ENCODE measurements at places on chromosomes 1 and 21.

- peak; percentile 29 for DNase-seq
These were observed 27.8 kb upstream of the CD84 start for GRCh38 chr1:160607011-160607671.

- DNase-seq, result no peak
These were observed 33.0 kb upstream of the IVNS1ABP start for GRCh38 chr1:185350027-185350442.

GRCh38 chr1:86419277-86419903 is 4.6 kb upstream of the CLCA2 start:
- peak; percentile 13 for DNase-seq

- DNase-seq, result peak; percentile 70
These were observed at the start of gene THBS3 for GRCh38 chr1:155207806-155208540. Gene THBS3, minus strand, starts transcription at chr1:155207897. Its CDS starts 21 bp downstream, at chr1:155207876.

DNA sequence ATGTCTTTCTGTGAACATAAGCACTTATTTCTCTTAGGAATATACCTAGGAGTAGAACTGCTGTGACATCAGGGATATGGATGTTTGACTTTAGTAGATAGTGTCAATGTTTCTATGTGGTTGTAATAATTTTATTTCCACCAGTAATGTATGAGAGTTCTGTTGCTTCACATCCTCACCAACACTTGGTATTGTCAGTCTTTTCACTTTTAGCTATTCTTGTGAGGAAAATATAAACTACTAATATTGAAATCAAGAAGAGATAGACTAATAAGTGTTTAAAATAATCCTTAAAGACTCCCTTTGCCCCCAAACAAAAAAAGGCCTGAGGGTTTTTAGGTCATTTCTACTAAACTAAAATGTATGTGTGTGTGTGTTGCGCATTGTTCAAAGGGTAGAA is 2.7 kb upstream of the DMAP1 start:
- DNase-seq, result no peak

All from NCI-H1436 (cell line).